ENCODE measurements at places on chromosomes 6 and 20.

DNA sequence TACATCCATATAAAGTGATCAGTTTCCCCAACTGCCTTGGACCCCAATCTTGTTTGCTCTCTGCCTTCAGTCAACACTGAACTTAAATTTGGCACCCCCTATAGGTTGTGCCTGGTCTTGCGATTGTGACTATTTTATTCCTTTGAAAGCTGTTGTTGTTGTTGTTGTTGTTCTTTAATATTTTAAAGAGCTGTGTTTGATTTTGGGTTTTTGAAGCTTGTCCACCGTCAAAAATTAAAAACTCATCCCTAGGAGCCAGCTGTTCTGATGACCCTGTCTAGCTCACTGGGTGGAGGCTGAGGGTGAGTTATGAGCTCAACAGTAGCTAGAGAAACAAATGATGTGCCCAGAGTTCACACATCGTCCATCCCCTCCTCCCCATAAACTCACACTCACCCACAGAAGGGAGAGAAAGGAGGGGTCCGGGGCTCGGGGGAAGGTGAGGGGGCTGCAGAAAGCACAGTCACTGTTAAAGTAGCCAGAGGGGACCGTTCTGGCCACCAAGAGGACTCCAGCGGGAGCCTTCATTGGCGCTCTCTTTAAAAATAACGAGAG is 4.0 kb downstream of the SIM1 start:
- H3K36me3 ChIP-seq: peaks cover 14% of the 10 kb centered on the region
- H3K4me1 ChIP-seq: peaks cover 16% of the 10 kb centered on the region
- no peak overlapping the region for H3K27ac ChIP-seq
- H3K4me3 ChIP-seq: no peak overlapping the region

DNA sequence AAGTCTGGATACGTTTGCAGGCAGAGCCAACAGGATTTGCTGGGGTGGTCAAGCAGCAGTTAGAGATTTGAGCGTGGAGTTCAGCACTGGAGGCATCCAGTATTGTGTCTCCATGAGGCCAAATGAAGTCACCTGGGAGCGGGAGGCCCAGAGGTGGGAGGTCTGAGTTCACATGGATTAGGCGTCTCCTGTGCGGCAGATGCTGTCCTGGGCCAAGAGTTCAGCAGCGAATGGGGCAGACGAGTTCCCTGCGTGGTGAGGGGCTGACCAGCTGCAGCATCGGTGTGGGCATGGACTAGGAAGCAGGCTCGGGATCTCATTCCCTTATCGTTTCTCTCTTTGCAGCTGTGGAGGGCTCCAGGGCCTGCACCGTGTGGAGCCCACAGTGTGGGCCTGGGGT is 66.2 kb downstream of the BCAS4 start:
- no peaks in the 10 kb centered on the region for H3K36me3 ChIP-seq
- no peaks in the 10 kb centered on the region for H3K27me3 ChIP-seq
- no peak overlapping the region for H3K4me3 ChIP-seq
- no peak overlapping the region for H3K27ac ChIP-seq

- H3K4me1 ChIP-seq: peaks cover 43% of the 10 kb centered on the region
- H3K36me3 ChIP-seq: peaks cover 10% of the 10 kb centered on the region
- peak; percentile 41 for DNase-seq
- H3K27me3 ChIP-seq: no peaks in the 10 kb centered on the region
Measured at GRCh38 chr20:36950414-36951197, 902 bp downstream of the SAMHD1 start.

GRCh38 chr6:1285956-1286355 is 25.9 kb upstream of the FOXQ1 start:
- no peak overlapping the region for H3K4me3 ChIP-seq
- no peak for DNase-seq
- H3K27ac ChIP-seq: no peak overlapping the region
- H3K27me3 ChIP-seq: peaks cover 33% of the 10 kb centered on the region
- H3K4me1 ChIP-seq: no peaks in the 10 kb centered on the region

DNA sequence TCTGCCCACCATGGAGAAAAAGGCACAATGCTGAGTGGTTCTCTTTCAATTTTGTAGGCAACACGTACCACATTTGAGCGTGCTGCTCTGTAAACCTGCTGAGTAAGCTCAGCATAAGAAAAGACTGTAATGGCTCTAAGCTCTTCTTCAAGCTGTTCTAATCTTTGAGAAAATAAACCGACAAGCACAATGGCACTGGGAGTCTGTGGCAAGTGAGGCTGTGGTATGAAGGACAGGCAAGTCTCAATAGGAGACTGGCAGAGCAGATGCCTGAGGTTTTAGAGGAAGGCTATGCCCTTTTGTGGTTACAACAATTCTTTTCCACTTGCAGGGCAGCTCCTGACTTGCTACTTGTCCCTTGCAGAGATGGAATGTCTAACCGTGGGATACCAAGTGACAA is 136.7 kb upstream of the EXOC2 start:
- peaks cover 22% of the 10 kb centered on the region for H3K27me3 ChIP-seq
- no peak overlapping the region for H3K27ac ChIP-seq
- DNase-seq: no peak
- peaks cover 4% of the 10 kb centered on the region for H3K36me3 ChIP-seq
- H3K4me3 ChIP-seq: no peak overlapping the region

DNA sequence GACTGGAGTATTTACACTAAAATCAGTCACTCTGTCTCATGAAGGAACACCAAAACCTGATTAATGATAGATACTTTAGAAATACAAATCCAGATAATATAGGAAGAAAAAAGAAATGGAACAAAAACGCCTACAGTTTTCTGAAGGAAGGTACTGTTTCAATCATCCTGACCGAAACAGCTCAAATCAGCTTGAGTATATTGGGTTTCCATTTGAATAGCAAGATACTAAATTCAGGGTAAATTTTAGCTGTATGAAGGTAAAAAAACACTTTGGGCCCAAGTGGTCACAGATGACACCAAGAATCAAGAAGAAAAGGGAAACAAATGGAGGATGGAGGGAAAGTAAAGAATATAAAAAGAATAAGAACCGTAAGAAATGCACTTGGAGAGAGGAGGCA is 6.9 kb downstream of the ZSCAN23 start:
- no peak for DNase-seq
- peaks cover 3% of the 10 kb centered on the region for H3K4me1 ChIP-seq
- peaks cover 4% of the 10 kb centered on the region for H3K36me3 ChIP-seq
- H3K27ac ChIP-seq: no peak overlapping the region
- no peak overlapping the region for H3K4me3 ChIP-seq

DNA sequence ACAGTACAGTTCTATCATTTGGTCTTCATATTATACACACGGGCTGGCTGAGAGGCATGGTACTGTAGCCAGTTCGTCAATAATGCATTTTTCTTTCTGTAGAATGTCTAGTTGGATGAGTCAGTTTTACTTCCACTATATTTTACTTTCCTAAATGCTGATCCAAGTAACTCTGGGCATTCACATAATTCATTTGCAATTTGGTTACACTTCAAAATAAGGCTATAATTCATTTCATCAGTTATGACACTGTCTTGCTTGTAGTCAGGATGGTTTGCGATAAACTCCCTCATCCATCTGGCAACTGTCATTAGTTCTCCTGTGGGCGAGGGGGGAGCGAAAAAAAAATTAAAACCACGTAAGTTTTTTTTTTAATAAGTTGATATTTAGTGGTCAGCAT is 46.3 kb downstream of the GCLC start:
- H3K27me3 ChIP-seq: no peaks in the 10 kb centered on the region
- H3K4me3 ChIP-seq: no peak overlapping the region
- peaks cover 7% of the 10 kb centered on the region for H3K36me3 ChIP-seq

GRCh38 chr6:104858642-104859041 is 1.1 kb downstream of the HACE1 start:
- peaks cover 4% of the 10 kb centered on the region for H3K27me3 ChIP-seq
- H3K4me1 ChIP-seq: peaks cover 17% of the 10 kb centered on the region
- no peak for DNase-seq
- no peak overlapping the region for H3K27ac ChIP-seq
- peak overlapping the region; percentile 91 for H3K4me3 ChIP-seq

- H3K4me3 ChIP-seq: no peak overlapping the region
- DNase-seq: peak; percentile 27
- H3K36me3 ChIP-seq: no peaks in the 10 kb centered on the region
- peak overlapping the region; percentile 1 for H3K27ac ChIP-seq
- H3K4me1 ChIP-seq: peaks cover 16% of the 10 kb centered on the region
- peaks cover 5% of the 10 kb centered on the region for H3K27me3 ChIP-seq
Measured at GRCh38 chr6:47729019-47729418, 30.6 kb downstream of the ADGRF4 start.

- DNase-seq: no peak
- H3K4me1 ChIP-seq: no peaks in the 10 kb centered on the region
- H3K27ac ChIP-seq: no peak overlapping the region
- H3K36me3 ChIP-seq: no peaks in the 10 kb centered on the region
- no peaks in the 10 kb centered on the region for H3K27me3 ChIP-seq
Measured at GRCh38 chr20:6623989-6624388, 143.5 kb upstream of the BMP2 start.

DNA sequence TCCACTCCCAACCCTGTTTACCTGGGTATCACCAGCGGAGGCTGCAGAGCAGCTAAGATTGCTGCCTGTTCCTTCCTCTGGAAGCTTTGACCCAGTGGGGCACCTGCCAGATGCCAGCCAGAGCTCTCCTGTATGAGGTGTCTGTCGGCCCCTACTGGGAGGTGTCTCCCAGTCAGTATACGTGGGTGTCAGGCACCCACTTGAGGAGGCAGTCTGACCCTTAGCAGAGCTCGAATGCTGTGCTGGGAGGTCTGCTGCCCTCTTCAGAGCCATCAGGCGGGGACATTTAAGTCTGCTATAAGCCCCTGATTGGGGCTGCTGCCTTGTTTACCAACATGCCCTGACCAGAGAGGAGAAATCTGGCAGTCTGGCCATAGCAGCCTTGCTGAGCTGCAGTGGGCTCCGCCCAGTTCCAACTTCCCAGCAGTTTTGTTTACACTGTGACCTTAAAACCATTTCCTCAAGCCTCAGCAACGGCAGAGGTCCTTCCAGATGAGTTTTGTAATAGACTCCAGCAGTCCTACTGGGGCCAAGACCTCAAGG is 2.8 kb downstream of the RAET1E start:
- peaks cover 12% of the 10 kb centered on the region for H3K4me1 ChIP-seq
- peaks cover 3% of the 10 kb centered on the region for H3K27me3 ChIP-seq
- no peak overlapping the region for H3K27ac ChIP-seq

- H3K36me3 ChIP-seq: no peaks in the 10 kb centered on the region
- no peak overlapping the region for H3K27ac ChIP-seq
- H3K27me3 ChIP-seq: no peaks in the 10 kb centered on the region
- no peaks in the 10 kb centered on the region for H3K4me1 ChIP-seq
- H3K4me3 ChIP-seq: no peak overlapping the region
Measured at GRCh38 chr6:50939931-50940330, 121.3 kb downstream of the TFAP2B start.

DNA sequence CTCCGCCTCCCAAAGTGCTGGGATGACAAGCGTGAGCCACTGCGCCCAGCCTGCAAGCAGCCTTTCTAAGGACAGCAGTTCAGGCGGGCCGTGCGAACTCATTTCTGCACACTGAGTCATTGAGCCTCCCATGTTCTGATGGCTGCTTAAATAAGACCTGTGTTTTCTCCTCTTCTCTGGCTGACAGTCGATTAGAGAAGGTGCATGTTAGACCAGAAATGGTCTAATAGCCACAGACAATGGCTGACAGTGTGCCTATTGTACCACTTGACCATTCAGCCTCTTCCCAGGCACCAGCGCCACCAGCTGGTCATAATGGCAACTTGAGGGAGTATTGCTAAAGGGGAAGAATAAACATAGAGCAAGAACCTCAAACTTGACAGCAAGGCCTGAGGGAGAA is 6.2 kb downstream of the CST11 start:
- H3K4me1 ChIP-seq: no peaks in the 10 kb centered on the region
- H3K27me3 ChIP-seq: no peaks in the 10 kb centered on the region
- no peak overlapping the region for H3K4me3 ChIP-seq
- DNase-seq: peak; percentile 48

DNA sequence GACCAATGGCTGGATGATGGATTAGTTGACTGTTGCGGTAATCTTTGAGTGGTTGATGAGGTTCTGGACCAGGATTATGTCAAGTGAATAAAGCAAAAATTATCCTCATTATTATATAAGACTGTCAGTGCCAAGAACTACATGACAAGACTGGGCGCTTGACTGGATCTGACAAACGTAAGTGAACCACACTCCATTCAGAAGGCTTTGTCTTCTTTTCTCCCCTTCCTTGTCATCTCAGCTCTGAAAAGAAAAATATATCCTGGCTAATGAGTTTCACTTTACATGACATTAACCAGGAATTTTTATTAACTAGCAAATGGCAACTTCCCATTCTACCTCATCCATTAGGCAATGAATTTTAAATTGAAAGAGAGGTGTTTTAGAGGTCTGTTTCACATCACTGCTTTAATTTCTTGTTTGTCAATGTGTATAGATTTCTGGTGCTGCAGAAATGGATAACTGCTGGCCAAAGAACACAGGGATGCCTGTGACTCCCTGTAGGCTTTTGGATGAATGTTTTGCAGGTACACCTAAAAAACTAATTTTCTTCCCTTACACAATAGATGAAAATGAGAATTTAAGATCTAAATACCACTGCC is 150.1 kb downstream of the ELOVL4 start:
- no peak for DNase-seq
- H3K36me3 ChIP-seq: no peaks in the 10 kb centered on the region
- H3K4me1 ChIP-seq: no peaks in the 10 kb centered on the region
- H3K27ac ChIP-seq: no peak overlapping the region
- H3K27me3 ChIP-seq: peaks cover 3% of the 10 kb centered on the region

GRCh38 chr6:23441808-23442461 is 684.1 kb upstream of the NRSN1 start:
- H3K27ac ChIP-seq: no peak overlapping the region
- H3K4me1 ChIP-seq: no peaks in the 10 kb centered on the region
- H3K36me3 ChIP-seq: no peaks in the 10 kb centered on the region
- H3K27me3 ChIP-seq: no peaks in the 10 kb centered on the region
- DNase-seq: no peak

DNA sequence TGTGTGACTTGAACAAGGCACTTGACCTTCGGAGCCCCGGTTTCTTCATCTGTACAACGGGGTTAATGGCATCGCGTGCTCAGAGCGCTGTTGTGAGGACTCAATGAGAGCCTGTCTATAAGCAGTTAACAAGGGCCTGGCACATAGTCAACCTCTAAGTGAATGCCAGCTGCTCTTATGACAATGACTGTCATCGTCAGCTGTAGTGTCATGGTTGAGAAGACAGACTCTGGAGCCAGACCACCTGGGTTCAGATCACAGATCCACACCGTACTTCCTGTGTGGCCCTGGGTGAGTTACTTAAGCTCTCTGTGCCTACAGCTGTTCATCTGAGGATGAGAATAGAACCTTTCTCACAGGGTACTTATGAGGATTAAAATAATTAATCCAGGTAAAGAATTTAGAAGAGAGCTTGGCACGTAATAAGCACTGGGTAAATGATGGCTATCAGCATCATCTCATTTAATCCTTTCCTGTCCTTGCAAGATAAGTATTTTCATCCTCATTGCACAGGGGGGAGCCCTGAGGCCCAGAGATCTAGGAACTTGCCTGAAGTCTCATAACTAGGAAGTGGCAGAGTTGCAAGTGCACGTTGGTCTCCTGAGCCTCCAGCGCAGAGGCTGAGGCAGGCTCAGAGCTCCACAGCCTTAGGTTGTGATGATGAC is 105.3 kb downstream of the EYA2 start:
- peaks cover 31% of the 10 kb centered on the region for H3K27me3 ChIP-seq
- no peak overlapping the region for H3K27ac ChIP-seq

GRCh38 chr6:147054158-147054557 is 150.1 kb upstream of the STXBP5 start:
- DNase-seq: no peak
- H3K36me3 ChIP-seq: no peaks in the 10 kb centered on the region
- no peaks in the 10 kb centered on the region for H3K4me1 ChIP-seq
- no peak overlapping the region for H3K4me3 ChIP-seq

- peak overlapping the region; percentile 90 for H3K27ac ChIP-seq
- peaks cover 53% of the 10 kb centered on the region for H3K4me1 ChIP-seq
- H3K27me3 ChIP-seq: no peaks in the 10 kb centered on the region
- DNase-seq: peak; percentile 58
Measured at GRCh38 chr20:53708129-53708968, 114.7 kb upstream of the ZNF217 start.

Data from activated naive CD4-positive, alpha-beta T cell treated with anti-CD3 and anti-CD28 coated beads for 36 hours (primary cell).